Hematopoietic multipotent progenitor cell (in vitro differentiated cells): ENCODE measurements at places on chromosomes 5 and 9. TPM values are rescaled to one million over a fixed set of nuclear protein-coding genes. Genes with fewer than 3 reads are reported as not detected.

SPINK5 gene
- not detected for total RNA-seq

DNA sequence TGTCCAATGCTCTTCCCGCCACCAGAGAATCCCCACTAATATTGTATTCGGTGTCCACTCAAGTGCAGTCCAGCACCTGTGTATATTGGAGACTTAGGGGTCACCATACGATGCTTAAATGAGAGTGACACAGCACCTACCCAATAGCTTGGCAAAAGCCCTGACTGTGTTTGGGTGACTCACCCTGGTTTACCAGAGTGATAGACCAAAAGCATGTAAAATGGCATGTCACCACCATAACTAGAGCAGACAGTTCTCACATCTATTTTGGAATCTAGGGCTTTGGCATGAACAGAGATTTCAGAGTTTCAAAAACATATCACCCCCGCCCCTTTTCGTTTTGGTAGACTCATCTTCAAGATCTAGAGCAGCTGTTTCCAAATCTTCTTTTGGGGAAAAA, 217.3 kb upstream of the RASEF start:
- DNase-seq: no peak

DNA sequence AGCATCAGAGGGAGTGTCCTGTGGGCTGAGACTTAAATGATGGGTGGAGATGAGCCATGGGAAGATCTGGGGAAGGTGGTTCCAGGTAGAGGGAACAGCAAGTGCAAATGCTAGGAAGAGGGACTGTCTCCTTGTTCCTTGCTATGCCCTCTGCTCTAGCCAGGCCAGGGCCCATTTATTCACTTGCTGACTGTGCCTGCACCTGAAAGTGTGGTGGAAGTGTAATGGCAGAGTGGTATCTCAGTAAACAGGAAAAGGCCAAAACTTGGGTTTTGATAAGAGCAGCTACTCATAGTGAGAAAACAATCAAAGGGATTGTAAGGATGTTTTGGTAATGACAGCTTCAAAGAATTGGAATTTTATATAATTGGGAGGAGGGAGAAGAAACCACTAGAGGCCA, 32.4 kb downstream of the TLE4 start:
- no peak for DNase-seq

FGF1 gene
- total RNA-seq: not detected
